ENCODE measurements at places on chromosomes 4 and X. TPM values are rescaled to one million over a fixed set of nuclear protein-coding genes. Genes with fewer than 3 reads are reported as not detected.

GPRIN3 gene
- 50.7 TPM for total RNA-seq

DNA sequence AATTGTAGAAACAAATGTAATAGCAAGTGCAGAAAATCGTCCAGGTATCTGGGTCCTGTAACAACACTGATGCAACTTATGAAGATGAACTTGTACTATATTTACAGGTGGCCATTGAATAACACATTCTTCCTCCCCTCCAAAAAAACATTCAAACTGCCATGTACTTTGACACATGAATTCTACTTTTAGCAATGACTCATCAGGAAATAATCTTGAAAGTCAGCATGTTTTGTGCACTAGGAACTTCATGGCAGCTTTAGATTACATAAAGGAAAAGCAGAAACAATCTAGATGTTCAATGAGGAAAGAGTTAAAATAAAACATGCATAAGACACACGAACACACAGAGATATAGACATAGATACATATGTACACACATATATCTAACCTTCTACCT, 2.5 kb downstream of the PABPC1L2A start:
- no peak for DNase-seq

DNA sequence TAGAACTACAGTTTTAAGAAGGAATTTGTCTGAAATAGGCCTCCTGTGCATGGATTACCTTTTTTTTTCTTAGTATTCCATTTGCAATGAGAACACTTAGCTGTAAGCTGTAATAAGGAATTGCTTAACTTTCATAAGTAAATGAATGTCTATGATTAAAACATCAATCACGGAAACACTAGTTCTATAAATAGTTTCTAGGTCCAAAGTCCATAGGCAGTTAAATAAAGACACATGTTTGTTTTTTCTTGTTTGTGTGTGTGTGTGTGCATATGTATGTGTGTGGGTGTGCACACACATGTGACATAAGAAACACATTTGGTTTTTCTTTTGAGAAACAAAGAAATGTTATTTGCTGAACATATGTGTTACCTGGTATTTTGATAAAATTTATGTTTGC, 11.2 kb downstream of the GPRIN3 start:
- no peak for DNase-seq

- no peak for DNase-seq
Observed at GRCh38 chr4:185265942-185266341, 56.5 kb downstream of the SNX25 start.

GRCh38 chrX:67587946-67588624, 44.3 kb downstream of the AR start:
- no peak for DNase-seq

DNA sequence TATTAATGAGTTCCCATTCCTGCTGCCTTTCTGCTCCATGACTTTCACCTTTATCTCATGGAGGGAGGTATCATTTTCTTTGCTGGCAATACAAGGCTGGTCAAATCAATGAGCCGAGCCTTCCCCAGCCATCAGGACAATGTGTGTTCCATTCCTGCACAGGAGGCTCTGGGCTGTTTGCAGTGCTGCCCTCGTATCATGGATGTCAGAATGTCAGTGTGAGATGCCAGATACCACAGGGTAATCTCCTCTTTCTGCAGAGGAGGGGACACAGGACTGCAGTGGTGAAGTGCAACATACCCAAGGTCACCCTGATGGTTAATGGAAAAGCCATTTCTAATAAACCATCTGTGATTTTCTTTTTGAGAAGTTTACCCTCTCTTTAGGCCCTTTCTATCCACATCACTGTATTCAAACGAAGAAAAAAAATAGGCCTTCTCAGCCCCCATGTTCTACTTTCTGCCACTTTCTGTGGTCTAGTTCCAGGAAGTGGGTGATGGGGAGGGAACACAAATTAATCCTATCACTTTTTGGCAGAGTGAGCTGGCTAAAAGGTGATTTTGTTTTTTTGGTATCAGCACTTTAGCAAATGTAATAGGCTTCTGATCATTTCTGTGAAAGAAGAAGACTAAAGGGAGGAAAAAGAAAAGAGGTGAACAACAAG, 490.2 kb upstream of the BOD1L1 start:
- no peak for DNase-seq

DNA sequence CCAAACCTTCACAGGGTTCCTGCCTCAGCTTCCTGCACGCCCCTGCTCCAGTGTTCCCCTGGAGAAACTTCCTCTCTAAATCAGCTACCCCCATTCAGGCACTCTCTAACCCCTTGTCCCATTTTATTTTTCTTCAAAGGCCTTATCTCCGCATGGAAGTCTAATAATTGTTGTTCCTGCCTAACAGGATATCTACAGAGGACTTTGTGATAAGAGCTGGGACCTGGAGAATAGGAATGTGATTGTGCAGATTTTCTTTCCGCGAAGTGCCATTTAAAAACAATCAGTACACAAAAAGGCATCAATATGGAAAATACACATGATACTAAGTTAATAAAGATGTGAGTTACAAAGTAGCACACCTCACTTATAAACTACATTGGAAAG, 32.6 kb downstream of the LDB2 start:
- no peak for DNase-seq

Data from natural killer cell (primary cell).